ENCODE measurements at places on chromosomes 16 and 17.

DNA sequence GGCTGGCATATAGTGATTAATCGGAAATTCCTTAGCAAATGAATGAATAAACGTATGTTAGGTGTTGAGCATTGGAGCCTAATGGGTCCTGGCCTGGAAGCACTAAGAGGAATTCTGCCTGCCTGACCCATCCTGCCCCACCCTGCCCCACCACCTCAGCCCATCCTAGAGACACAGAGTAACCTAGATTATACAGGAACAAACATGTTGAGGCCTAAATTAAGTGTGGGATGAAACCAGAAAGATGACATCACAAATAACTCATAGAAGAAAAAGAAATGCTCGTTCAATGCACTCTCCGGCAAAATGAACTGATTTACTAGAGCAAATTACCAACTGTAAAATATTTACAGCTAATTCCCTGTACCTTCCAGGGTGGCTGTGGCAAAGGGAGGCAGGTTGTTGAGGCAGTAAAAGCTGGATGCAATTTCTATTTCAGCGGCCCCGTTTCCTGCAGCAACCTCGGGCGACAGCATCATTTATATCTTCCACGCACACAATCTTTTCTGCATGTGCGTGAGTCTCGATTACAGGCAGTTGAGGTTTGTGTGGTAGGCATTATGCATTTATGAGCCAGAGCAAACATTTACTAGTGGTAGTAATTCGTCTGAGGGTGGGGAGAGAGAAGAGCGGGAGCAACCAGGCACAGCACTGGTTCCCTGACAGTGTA, 417.2 kb downstream of the HS3ST4 start:
- no peak for DNase-seq

DNA sequence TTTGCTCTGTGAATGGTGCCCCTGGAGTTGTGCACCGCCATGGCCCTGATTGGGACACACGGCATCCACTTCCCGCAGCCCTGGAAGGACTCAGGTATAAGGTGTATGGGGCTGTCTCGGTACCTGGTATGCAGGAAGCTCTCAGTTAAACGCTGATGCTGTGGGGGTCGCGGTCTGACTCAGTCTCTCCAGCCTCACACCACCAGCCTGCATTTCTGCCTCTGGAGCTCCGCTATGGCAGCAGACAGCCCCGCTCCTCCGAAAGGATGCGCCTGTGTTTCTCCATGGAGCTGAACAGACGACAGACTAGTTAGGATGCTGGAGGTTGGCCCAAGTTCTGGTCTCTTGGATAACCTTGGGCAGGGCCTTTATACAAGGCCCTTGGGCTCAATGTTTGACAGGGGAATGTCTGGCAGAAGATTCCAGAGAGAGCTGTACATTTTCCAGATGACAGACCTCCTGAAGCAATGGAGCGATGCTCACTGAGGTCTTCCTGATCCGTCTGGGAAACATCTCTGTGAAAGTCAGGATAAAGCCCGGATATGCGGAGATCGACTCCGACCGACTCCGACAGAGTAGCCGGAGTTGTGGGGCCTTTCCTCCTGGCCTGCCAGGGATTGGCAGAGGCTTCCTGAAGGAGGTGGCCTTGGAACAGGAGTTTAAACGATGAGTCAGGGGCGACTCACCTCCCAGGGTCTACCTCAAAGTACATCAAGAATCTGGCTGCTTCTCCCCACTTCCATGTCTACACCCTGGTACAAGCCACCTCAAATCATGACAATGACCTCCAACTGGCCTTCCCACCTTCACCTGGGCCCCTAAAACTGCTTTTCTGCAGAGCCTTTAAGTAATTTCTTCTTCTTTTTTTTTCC, 21.9 kb upstream of the BCAR1 start:
- no peak for DNase-seq

GRCh38 chr17:10316801-10317542, 55.8 kb downstream of the MYH13 start:
- no peak for DNase-seq

GRCh38 chr17:5877948-5878347, 192.2 kb upstream of the WSCD1 start:
- DNase-seq = no peak

GRCh38 chr17:14738652-14738988, 437.7 kb downstream of the HS3ST3B1 start:
- no peak for DNase-seq

DNA sequence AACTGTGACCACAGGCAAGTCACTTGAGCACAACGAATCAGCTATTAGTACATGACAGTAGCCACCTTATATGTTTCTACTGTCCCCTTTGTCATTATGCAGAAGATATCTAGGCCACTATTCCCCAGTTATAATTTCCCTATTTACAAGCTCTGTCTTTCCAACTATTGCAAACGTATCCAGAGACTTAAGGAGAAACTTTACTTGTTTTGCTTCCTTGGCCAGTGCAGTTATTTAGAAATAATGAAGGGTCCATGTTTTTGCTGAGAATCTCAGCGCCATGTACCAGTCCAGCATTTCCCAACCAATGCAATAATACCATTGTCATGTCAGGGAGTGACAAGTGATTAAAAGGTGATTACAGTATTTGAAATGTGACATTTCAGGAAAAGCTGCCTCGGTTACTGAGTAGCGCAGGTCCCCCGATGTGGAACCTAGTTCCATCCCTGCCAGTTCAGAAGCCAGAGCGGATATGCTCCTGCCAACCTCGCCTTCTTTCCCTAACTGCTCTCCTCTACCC, 743 bp downstream of the ZNF624 start:
- no peak for DNase-seq

- DNase-seq = no peak
Observed at GRCh38 chr16:56980792-56981724, 8.3 kb upstream of the NLRC5 start.

GRCh38 chr17:63443053-63443452, 3.1 kb downstream of the CYB561 start:
- DNase-seq = no peak

DNA sequence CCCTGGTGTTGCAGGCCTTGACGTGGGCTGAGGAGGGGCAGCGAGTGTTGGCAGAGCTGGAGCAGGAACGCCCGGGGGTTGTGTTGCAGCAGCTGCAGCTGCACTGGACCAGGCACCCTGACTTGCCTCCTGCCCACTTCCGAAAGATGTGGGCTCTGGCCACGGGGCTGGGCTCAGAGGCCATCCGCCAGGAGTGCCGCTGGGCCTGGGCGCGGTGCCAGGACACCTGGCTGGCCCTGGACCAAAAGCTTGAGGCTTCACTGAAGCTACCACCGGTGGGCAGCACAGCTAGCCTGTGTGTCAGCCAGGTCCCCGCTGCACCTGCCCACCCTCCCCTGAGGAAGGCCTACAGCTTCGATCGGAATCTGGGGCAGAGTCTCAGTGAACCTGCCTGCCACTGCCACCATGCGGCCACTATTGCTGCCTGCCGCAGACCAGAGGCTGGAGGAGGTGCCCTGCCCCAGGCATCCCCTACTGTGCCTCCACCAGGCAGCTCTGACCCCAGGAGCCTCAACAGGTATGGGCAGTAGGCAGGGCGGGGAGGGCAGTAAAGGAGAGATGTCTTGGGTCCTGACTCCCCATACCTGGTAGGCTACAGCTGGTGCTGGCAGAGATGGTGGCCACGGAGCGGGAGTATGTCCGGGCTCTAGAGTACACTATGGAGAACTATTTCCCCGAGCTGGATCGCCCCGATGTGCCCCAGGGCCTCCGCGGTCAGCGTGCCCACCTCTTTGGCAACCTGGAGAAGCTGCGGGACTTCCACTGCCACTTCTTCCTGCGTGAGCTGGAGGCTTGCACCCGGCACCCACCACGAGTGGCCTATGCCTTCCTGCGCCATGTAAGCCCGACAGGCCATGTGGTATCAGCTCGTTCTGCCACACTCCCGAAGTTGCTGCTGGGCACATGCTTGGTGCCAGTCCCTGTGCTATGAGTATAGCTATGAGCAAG, 5.6 kb downstream of the PLEKHG4 start:
- DNase-seq = no peak

GRCh38 chr16:49745311-49745747, 110.6 kb downstream of the ZNF423 start:
- DNase-seq = no peak

DNA sequence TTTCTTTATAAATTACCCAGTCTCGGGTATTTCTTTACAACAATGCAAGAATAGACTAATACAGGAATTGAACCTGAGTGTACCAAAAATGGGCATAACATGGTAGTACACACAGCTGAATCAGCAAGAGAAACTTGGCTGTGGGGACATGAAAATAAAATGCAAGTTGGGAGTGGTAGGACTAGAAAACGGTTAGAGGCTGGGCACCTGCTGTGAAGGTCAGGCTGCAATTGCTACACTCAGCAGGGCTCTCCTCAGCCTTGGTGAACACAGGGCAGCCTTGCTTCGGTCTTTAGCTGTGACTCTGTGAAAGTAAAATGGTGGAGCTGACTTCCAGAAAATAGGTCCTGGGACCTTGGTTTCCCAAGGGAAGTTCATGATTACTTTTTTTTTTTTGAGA, 45.6 kb downstream of the CNGB1 start:
- DNase-seq = no peak

GRCh38 chr16:81846105-81846504, 67.0 kb downstream of the PLCG2 start:
- DNase-seq = no peak

DNA sequence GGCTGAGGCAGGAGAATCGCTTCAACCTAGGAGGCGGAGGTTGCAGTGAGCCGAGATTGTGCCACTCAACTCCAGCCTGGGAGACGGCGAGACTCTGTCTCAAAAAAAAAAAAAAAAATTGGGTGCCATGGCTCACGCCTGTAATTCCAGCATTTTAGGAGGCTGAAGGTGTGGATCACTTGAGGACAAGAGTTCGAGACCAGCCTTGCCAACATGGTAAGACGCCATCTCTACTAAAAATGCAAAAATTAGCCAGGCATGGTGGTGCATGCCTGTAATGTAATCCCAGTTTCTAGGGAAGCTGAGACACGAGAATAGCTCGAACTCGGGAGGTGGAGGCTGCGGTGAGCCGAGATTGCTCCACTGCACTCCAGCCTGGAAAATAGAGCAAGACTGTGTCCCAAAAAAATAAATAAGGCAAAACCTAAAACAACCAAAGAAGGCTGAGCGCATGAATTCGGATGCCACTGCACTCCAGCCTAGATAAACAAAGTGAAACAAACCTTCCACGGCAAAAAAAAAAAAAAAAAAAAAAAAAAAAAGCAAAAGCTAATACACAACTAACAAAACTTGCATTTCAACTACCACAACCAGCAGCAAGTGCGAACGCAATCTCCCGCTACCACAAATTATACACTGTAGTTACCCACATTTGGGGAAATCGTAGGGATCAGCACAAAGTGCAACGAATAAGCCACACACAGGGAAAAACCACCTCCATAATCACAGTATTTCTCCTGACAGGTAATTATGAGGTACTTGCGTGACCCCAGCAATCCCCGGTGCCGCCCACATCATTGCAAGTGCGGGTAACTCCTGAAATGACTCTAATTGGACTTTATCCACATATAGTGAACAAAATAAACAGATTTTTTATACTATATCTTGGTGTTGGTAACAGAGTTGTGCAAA, 25.6 kb downstream of the TEX14 start:
- no peak for DNase-seq

DNA sequence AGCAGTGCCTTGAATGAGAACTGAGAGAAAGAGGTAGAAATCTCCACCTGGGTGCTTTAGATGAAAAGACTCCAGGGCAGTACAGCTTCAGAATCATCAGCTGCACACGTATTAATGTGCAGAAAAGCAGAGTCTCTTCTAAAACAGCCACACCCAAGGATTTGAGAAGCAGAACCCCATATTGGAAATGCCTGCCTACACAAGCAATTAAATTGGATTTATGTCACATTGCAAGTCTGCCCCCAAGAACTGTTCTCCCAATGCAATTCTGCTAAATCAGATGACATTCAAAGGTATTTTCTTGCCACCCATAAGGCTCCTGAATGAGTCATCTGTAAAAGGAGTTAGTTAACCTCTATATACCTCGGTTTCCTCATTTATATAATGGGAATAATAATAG, 326.0 kb upstream of the C16orf82 start:
- DNase-seq = no peak

GRCh38 chr16:10262377-10263132, 80.3 kb upstream of the GRIN2A start:
- DNase-seq = no peak

DNA sequence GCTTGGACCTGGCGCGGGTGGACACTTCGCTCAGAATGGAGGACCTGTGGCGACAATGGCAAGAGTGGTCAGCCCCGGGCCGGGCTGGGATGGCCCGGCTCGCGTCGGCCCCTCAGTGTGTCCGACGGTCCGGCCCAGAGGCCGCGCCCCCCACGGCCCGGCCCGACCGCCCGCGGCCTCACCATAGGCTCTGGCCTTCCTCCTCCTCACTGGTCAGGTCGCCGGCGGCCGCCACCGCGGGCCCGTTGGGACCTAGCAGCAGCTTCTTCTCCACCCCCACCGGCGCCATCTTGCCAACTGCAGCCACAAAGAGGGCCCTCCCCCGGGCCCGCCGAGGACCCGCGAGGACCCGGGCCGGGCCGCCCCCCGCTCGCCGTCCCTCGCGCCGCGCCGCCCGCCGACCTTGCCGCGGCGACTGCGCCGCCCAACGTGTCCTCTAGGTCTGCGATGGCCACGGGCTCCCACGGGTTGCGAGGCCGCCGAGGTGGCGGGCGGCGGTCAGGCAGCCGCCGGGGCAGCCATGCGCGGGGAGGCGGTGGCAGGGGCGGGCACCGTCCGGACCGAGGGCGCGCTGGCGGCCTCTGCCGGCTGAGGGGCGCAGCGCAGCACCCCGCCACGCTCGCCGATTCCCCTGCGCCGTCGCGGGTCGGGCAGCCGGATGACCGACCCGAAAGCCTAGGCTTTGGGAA, at the start of gene DYNC1LI2:
TSS of gene DYNC1LI2 (minus strand) at position 307 of the 689 bp plus-strand sequence. CDS start at position 289, 18 bp downstream.
- DNase-seq = peak; percentile 78

GRCh38 chr17:60231234-60231633, 81.5 kb downstream of the CA4 start:
- DNase-seq = no peak

DNA sequence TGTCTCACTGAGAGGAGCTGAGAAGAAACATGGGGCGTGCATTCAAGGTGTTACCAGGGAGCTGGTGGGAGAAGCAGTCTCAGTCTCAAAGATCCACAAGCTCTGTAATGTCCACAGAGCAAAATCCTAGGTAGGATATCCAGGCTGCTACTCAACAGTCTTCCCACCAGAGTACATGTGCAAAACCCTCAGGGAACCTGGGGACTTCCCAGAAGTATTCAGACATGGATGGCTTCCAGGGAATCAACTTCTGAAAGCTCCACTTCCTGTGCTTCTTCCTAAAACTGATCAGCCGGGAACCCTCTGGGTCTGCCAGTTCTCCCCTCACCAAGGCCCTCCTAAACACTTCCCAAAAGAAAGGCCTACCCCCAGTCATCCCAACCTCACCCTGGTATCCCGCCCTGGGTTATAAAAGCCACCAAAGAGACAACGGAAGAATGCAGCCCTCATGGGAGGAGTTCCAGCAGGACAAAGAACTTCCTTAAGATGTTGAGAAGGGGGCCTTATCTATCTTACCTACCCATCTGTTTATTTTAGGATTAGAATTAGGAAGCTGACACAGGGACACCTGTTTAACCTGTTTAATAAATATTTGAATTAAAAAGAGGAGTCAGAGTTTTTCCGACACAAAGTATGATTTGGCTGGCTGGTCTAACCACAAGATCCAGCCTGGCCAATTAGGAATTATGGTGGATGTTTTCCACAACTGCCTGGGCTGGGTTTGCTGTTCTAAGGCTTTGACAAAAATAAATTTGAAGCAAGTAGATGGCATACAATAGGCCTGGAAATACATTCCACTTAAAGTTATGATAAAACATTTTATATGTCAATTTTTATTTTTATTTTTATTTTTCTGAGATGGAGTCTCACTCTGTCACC, 37.0 kb downstream of the CUEDC1 start:
- no peak for DNase-seq

- peak; percentile 85 for DNase-seq
Observed at GRCh38 chr17:74972107-74972972, at the start of gene HID1. TSS of gene HID1 (minus strand) at chr17:74972759. CDS start at chr17:74972656, 103 bp downstream.

- no peak for DNase-seq
Observed at GRCh38 chr16:7343243-7343642, 10.6 kb downstream of the RBFOX1 start.

All from T-helper 17 cell (primary cell).